ENCODE measurements at places on chromosomes 7 and 10. TPM values are rescaled to one million over a fixed set of nuclear protein-coding genes. Genes with fewer than 3 reads are reported as not detected.
A peak's percentile ranks its signal among the peaks of the same experiment; 100 is the strongest.

Gene CYP2C19
- not detected for total RNA-seq

Gene AGAP6
- total RNA-seq = 23.4 TPM

DNA sequence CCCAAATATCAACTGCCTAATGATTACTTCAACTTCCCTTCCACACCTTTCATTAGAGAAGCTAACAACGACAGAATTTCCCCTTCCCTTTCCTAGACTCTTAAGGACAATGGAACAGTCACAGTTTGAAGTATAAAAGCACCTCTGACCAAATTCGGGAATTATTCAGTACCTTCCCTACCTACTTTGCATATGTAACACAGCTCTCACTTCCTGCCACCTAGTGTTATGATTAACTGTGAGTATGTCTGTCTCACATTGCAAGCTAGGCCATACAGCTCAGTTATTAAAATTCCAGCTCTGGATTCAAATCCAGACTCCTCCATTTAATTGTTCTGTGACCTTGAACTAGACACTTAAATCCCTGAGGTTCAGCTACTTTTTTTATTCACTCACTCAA is 44.8 kb upstream of the HPSE2 start:
- no peak overlapping the region for H3K27ac ChIP-seq
- no peaks in the 10 kb centered on the region for H3K36me3 ChIP-seq
- H3K4me3 ChIP-seq = no peak overlapping the region
- H3K4me1 ChIP-seq = no peaks in the 10 kb centered on the region

GRCh38 chr7:96388166-96388565 is 66.3 kb upstream of the SLC25A13 start:
- H3K27me3 ChIP-seq = no peaks in the 10 kb centered on the region
- no peak for DNase-seq
- no peak overlapping the region for H3K27ac ChIP-seq
- H3K4me1 ChIP-seq = no peaks in the 10 kb centered on the region
- no peak overlapping the region for H3K4me3 ChIP-seq

- DNase-seq = no peak
- H3K27ac ChIP-seq = no peak overlapping the region
- H3K36me3 ChIP-seq = no peaks in the 10 kb centered on the region
- H3K4me3 ChIP-seq = no peak overlapping the region
These were observed 38.5 kb upstream of the LRRC17 start for GRCh38 chr7:102874166-102874829.

- no peak overlapping the region for H3K4me3 ChIP-seq
- H3K4me1 ChIP-seq = no peaks in the 10 kb centered on the region
- DNase-seq = no peak
- no peaks in the 10 kb centered on the region for H3K27me3 ChIP-seq
- H3K27ac ChIP-seq = no peak overlapping the region
These were observed 328.2 kb downstream of the TNS3 start for GRCh38 chr7:47253650-47254080.

DNA sequence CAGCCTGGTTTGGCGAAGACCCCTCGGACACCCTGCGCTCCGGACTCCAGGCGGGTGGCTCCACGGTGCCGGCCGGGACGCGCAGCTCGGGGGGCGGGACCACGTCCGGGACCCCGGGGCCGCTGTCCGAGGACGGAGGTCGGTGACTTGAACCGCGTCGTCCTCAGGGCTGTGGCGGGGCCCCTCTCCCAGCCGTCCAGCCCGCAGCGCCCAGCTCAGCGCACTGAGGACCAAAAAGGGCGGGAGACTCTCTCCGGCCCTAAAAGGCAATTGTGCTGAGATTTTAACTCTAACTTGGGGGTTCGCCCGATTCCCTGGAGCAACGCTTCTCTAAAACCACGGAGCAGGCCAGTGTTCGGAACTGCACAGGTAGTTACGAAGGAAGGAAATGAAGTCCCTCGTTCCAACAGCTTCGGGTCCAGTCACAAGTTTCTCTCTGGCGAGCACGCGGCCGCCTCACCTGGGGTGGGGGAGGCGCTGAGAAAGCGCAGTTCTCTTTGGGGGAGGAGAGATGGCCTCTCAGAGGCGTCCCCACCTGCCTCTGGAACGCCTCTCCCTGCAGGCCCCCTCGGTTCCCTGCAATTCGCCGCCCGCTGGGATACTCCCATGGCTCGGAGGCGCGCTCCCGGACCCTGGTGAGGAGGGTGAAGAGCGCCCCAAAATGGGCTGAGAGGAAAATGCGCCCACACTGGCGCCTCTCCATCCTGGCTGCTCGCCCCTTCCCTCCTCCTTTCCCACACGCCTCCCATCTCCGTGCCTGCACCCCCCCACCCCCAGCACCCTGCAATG is 352.7 kb downstream of the DNAJB6 start:
- no peak for DNase-seq
- H3K27ac ChIP-seq = no peak overlapping the region
- no peaks in the 10 kb centered on the region for H3K4me1 ChIP-seq
- no peaks in the 10 kb centered on the region for H3K36me3 ChIP-seq

DNA sequence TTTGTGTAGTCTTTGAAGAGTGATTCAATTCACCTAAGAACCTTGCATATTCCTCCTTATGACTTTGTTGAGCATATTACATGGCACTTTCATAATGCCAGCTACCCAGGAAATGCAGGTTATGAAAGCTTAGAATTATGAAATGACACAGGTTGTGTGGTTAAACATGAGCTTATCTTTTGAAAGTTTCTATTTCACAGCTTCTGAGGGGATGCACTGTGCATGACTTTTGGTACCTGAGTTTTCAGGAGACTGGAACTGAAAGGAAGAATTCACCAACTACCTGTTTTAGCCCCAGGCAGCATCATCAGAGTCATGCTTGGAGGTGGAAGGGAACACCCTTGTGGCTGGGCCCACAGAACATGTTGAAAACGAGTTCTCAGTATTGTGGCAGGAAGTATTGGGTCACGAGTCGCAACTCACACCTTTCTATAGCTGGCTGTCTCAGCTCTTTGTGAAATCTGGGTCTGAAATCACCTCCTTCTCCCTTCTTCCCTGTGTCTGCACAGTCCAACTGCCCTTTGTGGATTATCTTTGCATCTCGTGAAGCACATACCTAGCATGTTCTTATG is 228.2 kb downstream of the PTEN start:
- H3K4me1 ChIP-seq = peaks cover 33% of the 10 kb centered on the region
- peak; percentile 64 for DNase-seq
- no peaks in the 10 kb centered on the region for H3K27me3 ChIP-seq
- H3K27ac ChIP-seq = peak overlapping the region; percentile 53
- no peaks in the 10 kb centered on the region for H3K36me3 ChIP-seq

GRCh38 chr10:90087197-90088023 is 386.0 kb downstream of the KIF20B start:
- no peaks in the 10 kb centered on the region for H3K36me3 ChIP-seq
- no peaks in the 10 kb centered on the region for H3K27me3 ChIP-seq
- no peaks in the 10 kb centered on the region for H3K4me1 ChIP-seq
- no peak overlapping the region for H3K27ac ChIP-seq

All from naive thymus-derived CD4-positive, alpha-beta T cell (primary cell).